AG10803 (cell line): ENCODE measurements at places on chromosomes 13 and 19.
A peak's percentile ranks its signal among the peaks of the same experiment; 100 is the strongest.

DNA sequence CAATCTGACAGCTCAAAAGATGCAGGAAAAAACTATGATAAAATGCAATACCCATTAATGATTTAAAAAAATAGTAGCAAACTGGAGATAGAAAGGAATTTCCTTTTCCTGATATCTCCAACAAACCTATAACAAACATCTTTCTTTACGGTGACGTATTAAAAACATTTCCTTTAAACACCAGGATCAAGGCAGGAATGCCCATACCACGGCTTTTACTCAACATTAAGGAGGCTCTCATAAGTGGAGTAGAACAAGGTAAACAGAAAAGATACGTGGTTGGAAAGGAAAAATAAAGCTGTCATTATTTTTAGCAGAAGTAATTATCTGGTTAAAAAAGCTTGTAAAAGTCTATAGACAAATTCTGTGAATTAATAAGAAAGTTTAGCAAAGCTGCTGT, 61.1 kb downstream of the MIPEP start:
- DNase-seq: no peak

GRCh38 chr19:51760697-51761356, at the start of gene FPR2:
TSS of gene FPR2 (plus strand) at chr19:51761180. CDS start at chr19:51768659, 7,479 bp downstream.
- no peak for DNase-seq

DNA sequence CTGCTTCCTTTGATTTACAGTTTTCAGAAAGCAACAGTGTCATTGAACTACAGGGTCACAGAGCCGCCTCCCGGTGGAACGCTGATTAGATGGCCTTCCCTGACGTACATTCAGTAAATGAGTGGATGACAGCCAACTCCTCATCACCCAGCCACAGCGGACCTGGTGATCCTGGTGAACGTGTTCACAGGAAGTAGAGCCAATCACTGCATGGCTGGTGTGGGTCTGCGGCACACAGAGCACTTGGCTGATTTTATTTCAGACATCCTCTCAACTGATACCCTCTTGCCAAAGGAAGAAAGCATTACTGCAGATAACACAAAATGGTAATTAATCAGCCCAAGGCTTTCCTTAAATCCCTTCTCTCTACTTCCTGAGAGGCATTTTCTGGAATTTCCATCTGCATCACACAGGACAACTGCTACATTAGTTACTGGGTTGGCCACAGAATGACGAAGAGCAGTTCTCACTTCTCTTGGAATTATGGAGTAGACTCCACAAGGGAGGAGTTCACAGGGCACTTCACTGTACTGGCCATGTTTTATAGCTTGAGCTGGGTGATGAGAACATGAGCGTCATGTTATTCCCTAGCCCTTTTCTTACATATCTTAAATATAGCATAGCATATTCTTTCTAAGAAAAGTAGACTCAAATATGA, 84.0 kb upstream of the SLC7A1 start:
- no peak for DNase-seq

- peak; percentile 8 for DNase-seq
Measured at GRCh38 chr13:66553391-66553790, 676.7 kb downstream of the PCDH9 start.

GRCh38 chr13:44806826-44807225, 182.4 kb downstream of the NUFIP1 start:
- no peak for DNase-seq

GRCh38 chr19:41861116-41861768, 1.2 kb downstream of the RPS19 start:
- peak; percentile 12 for DNase-seq

- no peak for DNase-seq
Measured at GRCh38 chr13:103140001-103140671, 73.9 kb upstream of the SLC10A2 start.

- DNase-seq: no peak
Measured at GRCh38 chr13:45339867-45340266, 1.1 kb downstream of the TPT1 start.

DNA sequence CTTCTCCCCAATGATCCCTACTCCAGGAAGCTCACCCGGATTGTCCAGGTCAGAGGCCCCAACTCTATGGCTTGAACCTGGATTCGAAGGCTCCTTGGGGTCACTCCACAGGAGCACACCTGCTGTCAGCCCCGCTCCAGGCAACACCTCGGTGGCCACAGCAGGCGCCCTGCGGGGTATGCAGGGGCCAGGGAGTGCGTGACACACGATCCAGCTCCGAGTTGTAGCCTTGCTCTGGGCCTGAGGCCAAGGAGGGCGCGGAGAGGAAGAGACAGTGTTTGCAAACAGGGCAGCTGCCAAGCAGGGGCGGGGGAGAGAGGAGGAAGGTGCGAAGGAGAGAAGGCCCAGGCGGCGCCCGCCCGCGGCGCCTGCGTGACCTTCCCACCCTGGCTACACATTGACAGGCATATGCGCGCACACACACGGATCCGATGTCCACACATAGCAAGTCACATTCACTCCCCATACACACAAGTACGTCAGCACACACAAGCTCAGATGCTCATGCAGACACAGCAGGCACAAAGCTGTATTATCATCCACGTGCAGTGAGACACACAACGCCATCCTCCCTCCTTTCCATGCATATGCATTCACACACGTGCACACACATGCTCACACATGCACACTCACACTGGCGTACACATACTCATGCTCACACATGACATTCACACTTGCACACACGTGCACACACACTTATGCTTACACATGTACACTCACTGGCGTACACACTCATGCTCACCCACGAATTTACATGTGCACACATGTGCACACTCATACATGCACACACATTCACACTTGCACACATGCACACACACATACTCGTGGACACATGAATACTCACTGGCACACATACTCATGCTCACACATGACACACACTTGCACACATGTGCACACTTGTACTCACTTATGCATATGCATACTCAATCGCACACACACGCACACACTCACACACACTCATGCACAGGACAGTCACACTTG, 10.4 kb downstream of the SBK2 start:
- DNase-seq: peak; percentile 49

- peak; percentile 53 for DNase-seq
Measured at GRCh38 chr19:480016-480855, 16.1 kb upstream of the MADCAM1 start.

DNA sequence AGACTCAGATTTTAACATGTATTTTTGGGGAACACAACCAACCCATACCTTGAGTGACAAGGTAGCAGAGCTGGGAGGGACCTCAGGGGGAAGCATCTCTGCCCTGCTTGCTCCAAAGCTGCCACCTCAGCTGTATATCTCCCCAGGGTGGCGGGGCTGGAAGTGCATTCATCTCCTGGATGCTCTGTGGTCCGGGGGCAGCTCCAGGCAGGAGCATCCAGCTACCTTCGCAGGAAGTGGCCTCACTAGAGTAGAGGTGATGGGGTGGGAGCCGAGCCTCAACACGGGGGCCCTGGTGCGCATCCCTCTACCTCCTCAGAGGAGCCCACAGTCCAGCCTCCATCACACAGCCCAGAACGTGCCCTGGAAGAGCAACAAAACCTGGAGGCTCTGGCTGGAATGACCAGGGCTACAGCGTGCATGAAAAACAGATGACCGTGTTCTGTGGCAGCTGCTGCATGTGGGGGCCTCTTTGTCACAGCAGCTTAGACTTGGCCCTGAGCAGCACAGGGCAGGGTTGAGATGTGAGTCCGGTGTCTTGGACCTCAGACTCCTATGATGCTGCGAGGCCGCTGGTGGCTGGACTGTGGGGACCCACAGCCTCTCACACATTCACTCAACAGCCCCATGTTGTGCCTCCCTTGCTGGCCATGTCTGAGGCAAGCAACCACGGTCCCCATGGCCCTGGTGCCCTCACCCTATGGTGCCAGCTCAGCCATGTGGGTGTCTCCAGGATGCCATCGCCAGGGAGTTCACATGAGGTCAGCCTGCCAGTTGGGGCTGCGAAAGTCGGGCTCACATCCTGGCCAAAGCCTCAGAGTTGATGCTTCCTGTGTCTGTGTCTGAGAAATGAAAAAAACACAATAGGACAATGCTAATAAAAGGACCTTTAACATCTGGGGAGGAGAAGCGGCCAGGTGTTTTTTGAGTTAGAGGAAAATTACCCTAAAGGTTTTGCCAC, 17.1 kb upstream of the GAS6 start:
- DNase-seq: no peak

DNA sequence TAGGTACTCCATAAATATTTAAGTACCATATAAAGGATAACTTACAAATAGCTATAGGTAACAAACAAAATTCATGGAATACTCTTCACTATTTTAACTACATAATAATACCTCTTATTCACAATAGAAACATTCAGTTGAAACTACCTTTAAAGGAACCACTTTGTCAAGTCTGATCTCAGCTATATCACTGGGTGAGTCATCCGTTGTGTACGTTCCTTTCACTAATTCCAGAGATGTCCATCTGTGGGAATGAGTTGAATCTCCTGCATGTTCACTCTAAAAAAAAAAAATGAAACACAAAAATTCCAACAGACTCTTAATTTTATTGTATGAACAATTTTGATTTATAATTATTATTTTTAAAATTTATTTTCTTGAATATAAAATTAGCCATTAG, 149.4 kb upstream of the FBXL3 start:
- peak; percentile 13 for DNase-seq

GRCh38 chr19:38713227-38713649, 31.0 kb downstream of the CAPN12 start:
- no peak for DNase-seq

- no peak for DNase-seq
Measured at GRCh38 chr13:95552539-95553441, at the start of gene CLDN10. TSS of gene CLDN10 (plus strand) at chr13:95552720. CDS start at chr13:95552754, 34 bp downstream.

DNA sequence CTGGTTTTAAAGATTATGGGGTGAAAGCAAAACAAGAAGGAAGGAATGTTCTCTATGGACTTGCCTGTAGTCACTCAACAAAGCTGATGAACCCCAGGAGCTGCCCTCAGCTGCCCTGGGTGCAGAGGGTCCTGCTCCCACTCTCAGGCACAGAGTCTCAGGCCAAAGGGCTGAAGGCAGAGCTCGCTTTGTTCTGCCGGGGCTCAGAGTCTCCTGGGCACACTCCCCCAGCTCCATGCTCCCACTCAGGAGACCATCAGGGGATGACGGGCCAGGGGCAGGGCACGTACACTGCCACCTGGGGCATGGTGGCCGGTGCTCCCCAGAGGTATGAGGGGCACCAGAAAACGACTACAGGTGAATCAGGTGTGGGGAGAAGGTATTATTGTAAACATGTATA, 46.8 kb upstream of the SPACA7 start:
- DNase-seq: no peak

- no peak for DNase-seq
Measured at GRCh38 chr13:20472531-20472930, 53.1 kb downstream of the CRYL1 start.

DNA sequence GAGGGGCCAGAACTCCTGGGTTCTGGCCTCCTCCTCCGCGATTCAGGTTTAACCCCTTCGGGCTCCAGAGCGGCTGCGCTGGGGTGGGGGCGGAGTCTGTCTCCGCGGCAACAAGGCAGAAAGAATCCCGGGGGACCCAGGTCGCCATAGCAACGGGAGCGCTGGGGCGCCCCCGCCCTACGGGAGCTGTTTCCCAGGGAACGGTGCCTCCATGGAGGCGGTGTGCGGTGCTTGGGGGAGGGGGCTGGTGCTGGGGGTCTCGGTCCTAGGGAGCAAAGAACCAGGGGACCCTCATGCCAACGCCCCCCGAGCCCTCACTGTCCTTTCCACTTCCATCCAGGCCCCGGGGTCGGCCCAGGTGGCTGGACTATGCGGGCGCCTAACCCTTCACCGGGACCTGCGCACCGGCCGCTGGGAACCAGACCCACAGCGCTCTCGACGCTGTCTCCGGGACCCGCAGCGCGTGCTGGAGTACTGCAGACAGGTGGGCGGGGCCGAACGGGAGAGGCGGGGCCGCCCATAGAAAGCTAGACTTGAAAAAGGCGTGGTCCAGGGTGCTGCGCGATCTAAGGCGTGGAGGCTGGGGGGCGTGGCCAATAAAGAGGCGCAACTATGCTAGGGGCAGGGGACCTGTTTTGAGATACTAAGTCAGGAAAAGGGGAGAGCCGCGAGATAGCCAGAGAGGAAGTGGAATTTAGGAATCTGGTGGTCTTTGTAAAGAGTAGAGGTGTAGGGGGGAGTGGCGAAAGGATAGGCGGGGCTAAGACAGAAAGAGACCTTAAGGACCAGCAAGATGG, 1.2 kb downstream of the APLP1 start:
- peak; percentile 54 for DNase-seq

DNA sequence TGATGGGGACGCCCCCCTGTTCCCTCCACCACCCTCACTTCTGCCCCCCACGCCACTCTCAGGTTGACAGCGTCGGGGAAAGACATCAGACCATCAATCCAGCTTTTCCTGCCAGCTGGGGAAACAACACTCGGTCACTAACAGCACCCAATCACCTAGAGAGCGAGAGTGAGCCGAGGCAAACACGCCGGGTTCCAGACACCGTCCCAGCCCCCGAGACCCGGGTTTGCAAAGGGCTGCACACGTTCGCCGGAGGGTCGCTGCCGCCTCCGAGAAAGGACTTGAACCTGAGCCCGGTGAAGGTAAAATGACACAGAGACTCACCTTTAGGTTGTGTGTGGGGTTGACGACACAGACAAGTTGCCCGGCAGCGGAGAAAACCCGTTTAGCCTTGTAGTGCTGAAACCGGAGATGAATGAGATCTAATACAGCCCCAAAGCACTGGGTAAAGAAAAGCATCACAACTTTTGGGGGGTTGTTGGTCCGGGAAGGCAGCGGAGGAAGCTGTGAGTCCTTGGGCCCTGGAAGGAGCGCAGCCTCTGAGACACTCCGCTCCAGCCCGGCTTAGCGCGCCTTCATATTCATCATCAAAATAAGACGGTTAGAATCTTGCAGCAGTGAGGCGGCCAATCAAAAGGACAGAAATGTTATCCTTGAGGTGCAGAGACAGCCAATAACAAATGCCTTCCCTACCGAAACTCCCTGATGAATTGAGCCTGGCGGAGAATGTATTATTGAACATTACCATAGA, at the start of gene SIAH3:
SIAH3 (minus strand) TSS at position 583 of the 751 bp plus-strand sequence; CDS start at position 459, 124 bp downstream.
- DNase-seq: no peak

DNA sequence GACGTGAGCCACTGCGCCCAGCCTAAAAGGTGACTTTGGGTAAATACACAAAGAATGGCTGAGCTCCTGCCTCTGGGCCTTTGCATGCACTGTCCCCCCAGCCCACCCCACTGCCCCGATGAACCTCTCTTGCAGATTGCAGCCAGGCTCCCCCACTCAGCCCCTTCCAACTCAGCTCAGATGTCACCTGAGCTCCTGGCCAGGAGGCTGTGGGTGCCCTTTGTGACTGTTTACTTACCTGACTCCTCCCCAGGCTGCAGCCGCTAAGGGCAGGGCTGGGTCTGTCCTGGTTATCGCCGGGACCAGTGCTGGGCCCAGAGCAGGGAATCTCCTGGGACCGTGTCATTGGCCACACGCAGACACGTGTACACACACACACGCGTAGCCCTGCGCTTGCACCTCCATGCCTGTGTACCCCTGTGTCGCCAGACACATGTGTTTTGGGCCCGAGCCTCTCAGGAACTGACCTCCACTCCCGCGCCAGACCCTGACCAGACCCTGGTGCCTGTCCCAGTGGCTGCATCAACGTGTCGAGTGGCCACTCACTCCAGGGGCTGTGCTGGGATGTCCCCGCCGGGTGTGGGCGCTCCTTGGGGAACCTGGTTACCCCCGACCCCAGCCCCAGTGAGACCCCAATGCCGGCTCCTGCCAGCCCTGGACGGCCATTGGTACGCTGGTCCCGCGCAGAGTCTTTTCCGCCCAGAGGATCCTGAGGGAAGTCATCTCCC, 18.7 kb downstream of the EFNA2 start:
- no peak for DNase-seq
